ENCODE measurements at places on chromosomes 7 and 10.

DNA sequence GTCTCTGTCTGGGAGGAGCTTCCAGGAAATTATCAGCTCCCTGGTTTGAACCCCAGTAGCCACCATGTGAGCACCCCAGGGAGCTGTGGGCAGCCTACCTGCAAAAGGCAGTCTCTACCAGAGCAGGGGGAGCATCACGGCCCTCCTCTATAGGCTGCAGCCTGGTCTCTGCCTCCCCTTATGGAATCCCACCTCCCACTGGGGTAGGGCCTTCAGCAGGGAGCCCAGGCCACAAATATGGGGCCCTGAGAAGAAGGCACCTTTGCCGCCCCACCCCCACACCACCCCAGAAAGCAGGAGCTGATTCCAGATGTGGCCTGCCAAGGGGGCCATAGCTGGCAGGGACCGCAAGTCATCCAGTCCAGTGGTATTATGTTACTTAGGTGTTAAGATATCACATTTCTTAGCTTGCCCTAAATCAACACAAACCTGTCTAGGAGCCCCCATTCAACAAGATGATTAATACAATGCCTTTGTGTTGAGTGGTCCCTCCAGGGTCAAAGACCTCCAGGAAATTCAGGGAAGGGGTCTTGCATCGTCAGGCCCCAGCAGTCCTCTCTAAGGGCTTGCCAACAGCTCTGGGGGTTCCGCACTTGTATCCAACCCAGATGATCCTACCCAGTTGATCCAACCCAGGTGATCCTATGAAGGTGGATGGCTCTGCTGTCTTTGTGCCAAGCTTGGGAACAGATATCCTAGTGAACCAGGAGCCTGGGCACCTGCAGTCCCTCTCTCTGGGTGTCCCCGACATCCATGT is 114.9 kb downstream of the OAT start:
- no peak for DNase-seq

GRCh38 chr7:129652914-129653313 is 41.4 kb downstream of the NRF1 start:
- no peak for DNase-seq

DNA sequence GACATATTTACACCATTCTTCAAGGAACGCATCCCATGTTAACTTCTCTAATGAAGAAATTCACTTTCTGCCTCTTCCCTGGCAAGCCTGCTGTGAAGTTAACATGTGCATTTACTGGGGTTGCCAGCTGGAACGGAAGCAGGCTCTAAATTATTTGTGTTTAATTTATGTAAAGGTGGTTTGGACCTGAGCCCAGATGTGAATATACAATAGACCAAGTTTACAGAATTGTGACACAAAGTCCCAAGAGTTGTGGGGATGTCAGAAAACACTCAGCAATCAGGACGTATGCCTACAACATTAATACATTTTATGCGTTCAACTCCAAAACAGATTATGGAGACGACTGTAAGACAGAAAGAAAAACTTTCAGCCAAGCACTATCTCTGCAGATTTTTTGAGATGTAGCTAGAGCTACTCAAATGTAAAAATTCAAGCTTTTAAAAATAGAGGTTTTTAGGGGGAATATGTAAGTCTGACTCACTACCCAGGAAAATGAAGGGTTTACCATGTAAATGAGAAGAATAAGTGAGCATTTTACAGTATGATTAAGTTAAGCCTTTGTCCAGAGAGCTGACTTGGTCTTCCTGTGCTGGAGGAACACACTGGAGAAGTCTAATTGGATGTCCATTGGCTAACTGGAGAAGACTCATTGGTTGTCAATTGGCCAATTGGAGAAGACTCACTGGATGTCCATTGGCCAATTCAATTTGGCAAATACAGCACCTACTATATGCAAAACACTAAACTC is 19.5 kb downstream of the NRP1 start:
- DNase-seq = no peak

DNA sequence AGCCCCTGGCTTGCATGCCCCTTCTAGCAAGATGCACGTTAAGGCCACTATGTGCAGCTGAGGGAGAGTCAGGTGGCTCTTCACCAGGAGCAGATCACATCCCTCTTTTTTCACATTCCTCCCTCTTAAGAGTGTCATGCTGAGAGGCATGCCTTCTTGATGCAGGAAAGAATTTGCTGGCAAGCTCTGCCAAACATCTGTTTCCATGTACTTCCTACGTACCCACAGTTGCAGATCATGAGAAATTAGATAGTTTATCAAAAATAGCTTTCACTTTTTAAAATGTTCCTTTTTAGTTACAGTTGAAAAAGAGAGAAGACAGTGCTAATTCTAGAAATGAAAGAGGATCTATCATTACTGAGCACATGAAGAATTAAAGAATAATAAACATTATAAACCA is 79.7 kb upstream of the ZNF722 start:
- DNase-seq = no peak

DNA sequence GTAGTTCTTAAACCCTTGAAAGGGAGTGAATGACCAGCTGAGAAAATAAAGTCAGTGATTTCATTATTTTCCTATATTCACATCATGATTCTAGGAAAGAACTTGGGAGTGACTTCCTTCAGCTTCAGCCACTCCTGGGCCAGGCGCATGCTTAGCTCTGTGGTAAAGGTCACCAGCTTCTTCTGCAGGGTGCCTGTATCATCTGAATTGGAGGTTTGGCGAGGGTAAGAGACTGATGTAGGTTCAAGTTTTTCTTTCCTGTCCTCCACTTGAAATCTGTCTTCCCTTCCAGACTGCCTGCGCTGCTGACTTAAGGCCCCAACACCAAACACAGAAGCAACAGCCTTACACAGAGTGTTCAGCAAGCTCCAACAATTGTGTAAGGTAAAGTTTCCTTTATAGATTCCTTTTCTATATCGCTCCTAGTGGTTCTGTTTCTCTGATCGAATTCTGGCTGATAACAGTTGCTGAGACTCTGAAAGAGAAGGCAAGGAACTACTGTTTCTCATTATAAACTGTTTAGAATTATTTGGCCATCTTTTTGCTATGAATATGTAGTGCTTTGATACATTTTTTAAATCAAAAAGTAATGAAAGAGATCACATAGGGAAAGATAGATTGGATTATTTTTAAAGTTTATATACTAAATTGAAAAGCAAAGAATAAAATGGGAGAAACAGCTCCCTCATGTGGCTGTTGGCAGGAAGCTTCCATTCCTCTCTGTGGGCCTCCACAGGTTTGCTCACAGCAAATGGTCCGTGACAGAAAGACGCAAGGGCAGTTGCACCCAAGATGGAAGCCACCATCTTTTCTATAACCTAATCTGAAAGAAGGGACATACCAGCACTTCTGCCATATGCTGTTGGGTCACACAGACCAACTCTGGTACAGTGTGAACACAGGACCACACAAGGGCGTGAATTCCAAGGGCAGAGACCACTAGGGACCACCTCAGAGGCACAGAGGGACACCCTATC is 14.0 kb downstream of the GATAD1 start:
- peak; percentile 50 for DNase-seq

- DNase-seq = no peak
Observed at GRCh38 chr10:60048091-60048501, 141.7 kb upstream of the CCDC6 start.

- DNase-seq = no peak
Observed at GRCh38 chr10:7763929-7764328, 23.9 kb downstream of the KIN start.

- DNase-seq = peak; percentile 59
Observed at GRCh38 chr7:50303335-50304128, 984 bp upstream of the IKZF1 start.

- no peak for DNase-seq
Observed at GRCh38 chr7:96539471-96539870, 170.2 kb downstream of the SEM1 start.

DNA sequence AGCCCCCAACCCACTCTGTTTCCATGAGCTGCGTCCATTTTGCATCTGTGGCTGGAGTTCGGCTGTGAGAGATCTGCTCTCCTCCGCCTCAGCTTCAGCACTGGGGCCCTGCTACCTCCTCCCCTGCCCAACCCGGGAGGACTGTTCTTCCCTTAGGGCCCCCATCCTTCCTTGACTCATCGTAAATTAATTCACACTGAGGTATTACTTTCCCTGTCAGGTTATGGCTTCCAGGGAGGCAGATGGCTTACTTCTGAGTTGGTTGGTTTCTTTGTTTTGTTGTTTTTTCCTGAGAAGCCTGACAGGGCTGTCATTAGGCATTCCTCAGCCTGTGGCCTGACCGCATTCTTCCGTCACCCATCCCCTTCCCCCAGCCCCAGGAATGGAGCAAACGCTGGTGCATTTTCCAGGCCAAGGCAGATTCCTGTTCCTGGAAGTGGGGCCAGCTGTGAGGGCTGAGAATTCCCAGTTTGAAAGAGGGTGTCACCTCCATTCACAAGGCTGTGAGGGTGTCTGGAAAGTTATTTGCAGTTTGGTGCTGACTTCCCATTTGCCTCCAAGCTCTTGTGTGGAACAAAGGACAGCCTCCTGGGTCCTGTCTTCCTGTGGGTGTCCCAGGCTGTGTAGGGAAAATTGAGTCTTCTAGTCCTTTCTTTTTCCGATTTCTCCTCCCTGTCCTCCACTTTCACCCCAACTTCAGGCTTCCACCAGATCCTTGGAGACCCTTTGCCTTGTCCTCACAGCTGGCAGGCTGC is 11.7 kb downstream of the CPA5 start:
- DNase-seq = no peak

DNA sequence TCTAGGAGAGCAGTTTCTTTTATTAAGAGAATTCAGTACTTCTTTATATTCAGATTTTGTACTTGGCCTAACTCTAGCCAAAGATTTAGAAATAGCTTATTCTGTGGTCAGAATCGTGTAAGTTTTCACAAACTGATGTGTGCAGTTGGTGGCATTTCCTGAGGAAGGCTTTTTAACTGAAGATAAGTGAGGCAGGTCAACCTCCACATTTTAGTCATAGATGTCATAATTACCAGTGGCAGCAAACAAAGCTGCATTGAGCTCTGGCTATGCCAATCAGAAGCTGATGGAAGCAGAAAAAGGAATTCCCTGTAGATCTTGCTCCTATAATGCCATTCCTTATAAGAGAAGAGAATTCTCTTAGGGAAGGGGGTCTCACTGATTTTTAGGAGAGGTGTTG is 141.3 kb upstream of the SP8 start:
- DNase-seq = no peak

DNA sequence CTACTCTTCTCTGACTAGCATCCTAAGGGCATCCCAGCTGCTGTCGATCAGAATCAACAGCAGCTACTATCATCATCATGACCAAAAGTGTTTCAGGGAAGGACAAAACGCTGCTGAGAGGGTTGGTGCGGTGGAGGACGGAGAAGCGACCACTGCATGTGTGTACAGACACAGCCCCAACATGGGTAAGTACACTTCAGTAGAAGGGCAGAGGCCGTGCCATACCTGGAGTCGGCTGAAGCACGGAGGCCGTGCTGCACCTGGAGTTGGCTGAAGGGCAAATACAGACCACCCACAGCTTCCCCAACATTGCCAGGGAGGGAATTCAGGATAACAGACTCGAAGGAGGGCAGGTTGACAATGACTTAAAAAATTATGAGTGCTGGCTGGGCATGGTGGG is 67.8 kb upstream of the CYTH3 start:
- no peak for DNase-seq

DNA sequence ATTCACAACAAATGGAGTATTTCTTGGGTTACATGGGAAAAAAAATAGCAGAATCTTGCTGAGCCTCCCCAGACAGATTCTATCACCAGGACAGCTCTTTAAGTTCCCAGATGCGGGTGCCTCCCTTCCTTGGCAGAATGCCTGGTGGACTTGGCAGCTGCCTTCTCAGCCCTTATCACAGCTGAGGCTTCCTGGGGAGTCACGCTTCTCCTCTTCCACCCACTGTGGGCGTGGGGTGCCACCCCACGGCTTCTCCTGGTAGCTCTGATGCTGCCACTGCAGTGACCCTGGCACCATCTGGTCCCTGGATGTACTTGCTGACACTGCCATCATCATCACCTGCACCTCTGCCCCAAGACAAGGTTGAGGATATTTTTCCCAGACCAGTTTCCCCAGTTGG is 16.2 kb upstream of the NME8 start:
- DNase-seq = no peak
